Cortex of kidney (tissue), 1 donor: ENCODE measurements at places on chromosomes 2 and 18.

GRCh38 chr2:221334481-221335218 lies 237.5 kb downstream of the EPHA4 start:
- DNase-seq = no peak

- no peak for DNase-seq
Measured at GRCh38 chr2:161362568-161363166, 53.4 kb upstream of the TBR1 start.

GRCh38 chr18:69622184-69622583 lies 221.5 kb downstream of the DOK6 start:
- no peak for DNase-seq

DNA sequence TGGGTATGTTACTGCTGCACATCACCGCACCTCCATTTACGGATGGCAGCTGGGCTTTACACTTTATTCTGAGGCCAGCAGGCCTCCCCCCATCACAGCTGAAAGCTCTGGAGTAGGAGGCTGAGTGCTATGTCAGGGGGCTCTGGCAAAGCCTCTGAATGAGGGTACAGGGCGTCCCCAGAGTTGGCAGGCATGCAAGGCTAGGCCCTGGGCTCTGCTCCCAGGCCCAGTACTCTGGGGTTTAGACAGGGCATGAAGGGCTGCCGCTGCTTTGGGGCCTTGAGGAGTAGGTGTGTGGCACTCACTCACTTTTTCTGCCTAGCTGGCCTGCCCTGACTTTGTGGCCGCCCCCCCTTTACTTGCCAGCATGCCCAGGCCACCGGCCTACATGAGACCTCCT lies 90.8 kb downstream of the WDSUB1 start:
- no peak for DNase-seq

DNA sequence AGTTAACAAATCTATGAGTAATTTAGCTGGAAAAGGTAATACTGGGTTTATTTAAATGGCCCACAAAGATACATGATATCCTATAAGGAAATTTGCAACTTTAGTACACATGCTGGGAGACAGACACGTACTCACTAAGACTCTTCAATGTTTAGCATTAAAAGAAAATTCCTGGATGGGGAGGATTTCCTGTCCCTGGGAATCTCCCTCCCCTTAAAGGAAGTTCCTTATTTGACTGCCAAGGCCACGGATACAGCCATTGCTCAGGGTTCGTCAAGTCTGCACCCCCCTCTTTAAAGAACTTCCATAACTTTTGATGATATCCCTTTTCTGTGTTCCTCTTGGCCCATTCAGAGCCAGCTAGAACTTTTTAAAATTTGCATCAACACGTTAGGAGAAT lies 267.6 kb downstream of the CD226 start:
- no peak for DNase-seq

- DNase-seq = no peak
Measured at GRCh38 chr18:58076052-58076451, 32.0 kb downstream of the NEDD4L start.

GRCh38 chr2:124296470-124296869 lies 271.4 kb downstream of the CNTNAP5 start:
- DNase-seq = no peak

- no peak for DNase-seq
Measured at GRCh38 chr2:189233527-189233926, 54.0 kb upstream of the COL5A2 start.

GRCh38 chr2:174343343-174343622 lies 8.5 kb downstream of the SP9 start:
- DNase-seq = no peak

GRCh38 chr2:54995553-54995952 lies 54.7 kb downstream of the RTN4 start:
- DNase-seq = no peak

- no peak for DNase-seq
Measured at GRCh38 chr2:229679393-229680125, 34.8 kb downstream of the DNER start.

- no peak for DNase-seq
Measured at GRCh38 chr18:70454704-70455322, 166.0 kb downstream of the SOCS6 start.

DNA sequence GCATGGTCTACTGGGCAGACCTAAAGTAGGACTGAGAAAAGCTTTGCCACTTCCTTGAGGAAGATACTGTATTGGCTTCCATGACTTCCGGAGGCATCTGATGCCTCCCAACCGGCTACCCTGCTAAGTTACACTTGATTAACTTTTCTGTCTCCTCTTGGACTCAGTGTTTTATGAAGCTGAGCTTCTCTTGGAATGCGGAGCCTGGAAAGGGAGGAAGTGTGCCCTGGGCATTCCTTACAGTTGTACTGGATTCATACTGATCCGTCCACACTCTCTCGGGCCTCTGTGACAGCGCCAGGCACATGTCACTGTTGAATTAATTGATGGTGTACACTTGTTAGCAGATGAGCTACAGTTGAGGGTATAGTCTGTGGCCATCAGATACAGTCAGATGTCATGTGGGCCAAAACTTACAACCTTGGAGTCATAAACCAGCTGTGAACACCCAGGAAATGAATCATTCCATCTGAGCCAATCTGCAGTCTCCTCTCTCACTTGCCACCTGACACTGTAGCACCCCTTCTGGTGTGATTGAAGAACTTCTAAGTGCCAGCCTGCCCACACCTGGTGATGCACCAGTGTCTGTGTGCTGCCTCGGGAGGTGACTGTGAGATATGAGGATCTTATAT lies 122.5 kb downstream of the FHOD3 start:
- no peak for DNase-seq

DNA sequence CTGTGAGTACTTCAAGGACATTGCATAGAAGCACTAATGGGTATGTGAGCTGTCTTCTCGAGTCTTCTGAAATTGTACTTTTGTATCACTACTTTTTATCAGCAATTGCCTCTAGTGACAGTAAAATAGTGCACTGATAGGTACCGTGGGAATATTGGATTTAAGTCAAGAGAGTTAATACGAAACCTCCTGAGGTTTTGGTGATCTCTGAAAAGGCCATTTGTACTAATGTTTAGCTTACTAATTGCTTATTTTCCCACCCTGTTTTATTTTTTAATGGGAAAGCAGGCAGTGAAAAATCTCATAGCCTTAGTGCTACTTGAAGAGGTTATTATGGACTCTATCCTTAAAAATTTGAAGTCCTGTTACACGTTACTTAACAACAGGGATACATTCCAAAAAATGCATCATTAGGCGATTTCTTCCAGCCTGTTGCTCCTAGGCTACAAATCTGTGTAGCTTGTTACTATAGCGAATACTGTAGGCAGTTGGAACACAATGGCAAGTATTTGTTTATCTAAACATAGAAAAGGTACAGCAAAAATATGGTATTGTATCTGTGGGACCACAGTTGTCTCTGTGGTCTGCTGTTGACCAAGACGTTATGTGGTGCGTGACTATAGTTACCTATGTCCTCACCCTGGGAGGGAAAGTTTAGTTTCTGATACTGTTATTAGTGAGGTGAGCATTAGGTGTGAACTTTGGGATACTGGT lies 65.9 kb downstream of the CAB39 start:
- DNase-seq = no peak
